Neural progenitor cell (in vitro differentiated cells): ENCODE measurements at places on chromosomes 7 and 10. TPM values are rescaled to one million over a fixed set of nuclear protein-coding genes. Genes with fewer than 3 reads are reported as not detected.

- DNase-seq, result no peak
- peaks cover 3% of the 10 kb centered on the region for H3K36me3 ChIP-seq
- H3K4me1 ChIP-seq, result peaks cover 22% of the 10 kb centered on the region
- H3K4me3 ChIP-seq, result peak overlapping the region; percentile 80
- no peaks in the 10 kb centered on the region for H3K27me3 ChIP-seq
These were observed 612 bp downstream of the HILPDA start for GRCh38 chr7:128456255-128456725.

DNA sequence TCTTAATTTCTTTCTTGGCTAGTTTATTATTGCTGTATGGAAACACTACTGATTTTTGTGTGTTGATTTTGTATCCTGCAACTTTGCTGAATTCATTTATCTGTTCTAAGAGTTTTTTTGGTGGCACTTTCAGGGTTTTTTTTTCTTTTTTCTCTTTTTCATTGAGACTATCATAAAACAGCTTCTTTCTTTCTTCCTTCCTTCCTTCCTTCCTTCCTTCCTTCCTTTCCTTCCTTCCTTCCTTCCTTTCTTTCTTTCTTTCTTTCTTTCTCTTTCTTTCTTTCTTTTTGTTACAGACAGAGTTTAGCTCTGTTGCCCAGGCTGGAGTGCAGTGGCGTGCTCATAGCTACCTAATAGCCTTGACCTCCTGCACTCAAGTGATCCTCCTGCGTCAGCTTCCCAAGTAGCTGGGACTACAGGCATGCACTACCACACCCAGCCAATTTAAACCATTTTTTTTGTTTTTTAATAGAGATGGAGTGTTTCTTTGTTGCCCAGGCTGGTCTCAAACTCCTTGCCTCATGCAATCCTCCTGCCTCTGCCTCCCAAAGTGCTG is 72.3 kb downstream of the ZNF503 start:
- no peaks in the 10 kb centered on the region for H3K4me1 ChIP-seq
- no peaks in the 10 kb centered on the region for H3K36me3 ChIP-seq
- no peaks in the 10 kb centered on the region for H3K27me3 ChIP-seq
- no peak for DNase-seq
- no peak overlapping the region for H3K4me3 ChIP-seq

C10orf62 gene
- not detected in 2 replicates for total RNA-seq

- H3K27me3 ChIP-seq, result no peaks in the 10 kb centered on the region
- H3K4me1 ChIP-seq, result peaks cover 38% of the 10 kb centered on the region
- no peaks in the 10 kb centered on the region for H3K36me3 ChIP-seq
- peak; percentile 82 for DNase-seq
These were observed at the start of gene GTF2I for GRCh38 chr7:74657692-74658177. Gene GTF2I (plus strand): TSS chr7:74657718. CDS start chr7:74689129, 31,411 bp downstream.

- no peak overlapping the region for H3K4me3 ChIP-seq
- H3K36me3 ChIP-seq, result no peaks in the 10 kb centered on the region
- no peak overlapping the region for H3K27ac ChIP-seq
These were observed 117.9 kb upstream of the MACROH2A2 start for GRCh38 chr10:69934768-69935167.

DNA sequence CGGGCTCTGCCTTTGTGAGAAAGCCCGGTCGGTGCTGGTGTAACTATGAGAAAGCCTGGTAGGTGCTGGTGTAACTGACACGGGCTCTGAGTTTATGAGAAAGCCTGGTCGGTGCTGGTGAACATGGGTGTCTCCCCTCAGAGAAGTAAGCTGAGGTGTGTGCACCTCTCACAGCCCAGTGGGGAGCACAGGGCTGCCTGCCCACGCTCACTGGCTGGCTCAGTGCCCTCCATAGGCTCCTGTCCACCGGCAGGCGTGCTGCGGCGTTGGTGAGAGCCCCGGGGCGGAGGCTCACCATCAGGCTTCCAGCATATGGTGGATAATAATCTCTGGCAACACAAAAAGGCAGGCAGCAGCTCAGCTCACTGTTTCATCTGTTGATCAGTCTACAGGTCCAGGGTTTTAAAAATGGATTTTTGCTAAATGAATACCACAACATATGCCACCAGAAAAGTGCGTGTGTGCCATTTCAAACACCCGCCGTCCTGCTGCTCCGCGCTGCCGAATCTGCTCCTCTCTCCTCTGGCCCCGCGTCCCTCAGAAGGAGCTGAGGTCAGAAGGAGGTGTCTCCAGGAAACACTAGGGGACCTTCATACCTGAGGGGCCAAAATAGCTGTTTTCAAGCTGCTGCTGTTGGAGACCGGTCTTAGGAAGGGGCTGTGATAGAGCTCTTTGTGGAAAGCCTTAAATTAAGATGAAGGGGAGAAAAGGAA is 365.7 kb downstream of the DNAJB6 start:
- DNase-seq, result no peak
- no peak overlapping the region for H3K4me3 ChIP-seq
- no peaks in the 10 kb centered on the region for H3K36me3 ChIP-seq
- H3K4me1 ChIP-seq, result peaks cover 13% of the 10 kb centered on the region
- no peak overlapping the region for H3K27ac ChIP-seq
- peaks cover 86% of the 10 kb centered on the region for H3K27me3 ChIP-seq

DNA sequence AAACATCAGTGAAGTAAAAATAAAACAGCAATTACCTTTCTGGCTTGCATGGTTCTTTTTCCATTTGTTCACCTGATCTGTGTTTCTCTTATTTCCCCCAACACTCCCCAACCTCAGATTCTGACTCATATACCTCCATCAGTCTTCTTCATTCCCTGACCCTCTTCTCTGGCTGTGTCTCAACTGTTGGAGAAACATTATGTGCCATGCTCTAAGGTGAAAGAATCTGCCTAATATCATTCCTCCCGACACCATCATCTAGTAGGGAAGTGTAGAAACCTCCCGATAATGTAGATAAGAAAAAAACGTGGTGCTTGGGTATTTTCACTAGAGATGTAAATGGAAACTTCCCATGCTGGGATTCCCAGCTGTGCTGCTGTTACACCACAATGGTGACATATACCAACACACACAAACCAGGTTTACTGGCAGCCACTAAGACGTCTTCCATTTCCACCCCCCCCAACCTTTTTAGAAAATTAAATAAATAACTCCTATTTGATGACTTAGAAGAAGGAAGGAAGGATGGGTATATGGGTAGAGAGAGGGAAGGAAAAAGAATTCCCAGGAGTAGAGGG is 63.4 kb downstream of the OSBPL3 start:
- no peak overlapping the region for H3K27ac ChIP-seq
- no peaks in the 10 kb centered on the region for H3K36me3 ChIP-seq
- H3K4me3 ChIP-seq, result no peak overlapping the region
- DNase-seq, result no peak
- peaks cover 16% of the 10 kb centered on the region for H3K4me1 ChIP-seq

TMEM176B gene
- total RNA-seq, result 0.54 and 1.1 TPM in 2 replicates

DNA sequence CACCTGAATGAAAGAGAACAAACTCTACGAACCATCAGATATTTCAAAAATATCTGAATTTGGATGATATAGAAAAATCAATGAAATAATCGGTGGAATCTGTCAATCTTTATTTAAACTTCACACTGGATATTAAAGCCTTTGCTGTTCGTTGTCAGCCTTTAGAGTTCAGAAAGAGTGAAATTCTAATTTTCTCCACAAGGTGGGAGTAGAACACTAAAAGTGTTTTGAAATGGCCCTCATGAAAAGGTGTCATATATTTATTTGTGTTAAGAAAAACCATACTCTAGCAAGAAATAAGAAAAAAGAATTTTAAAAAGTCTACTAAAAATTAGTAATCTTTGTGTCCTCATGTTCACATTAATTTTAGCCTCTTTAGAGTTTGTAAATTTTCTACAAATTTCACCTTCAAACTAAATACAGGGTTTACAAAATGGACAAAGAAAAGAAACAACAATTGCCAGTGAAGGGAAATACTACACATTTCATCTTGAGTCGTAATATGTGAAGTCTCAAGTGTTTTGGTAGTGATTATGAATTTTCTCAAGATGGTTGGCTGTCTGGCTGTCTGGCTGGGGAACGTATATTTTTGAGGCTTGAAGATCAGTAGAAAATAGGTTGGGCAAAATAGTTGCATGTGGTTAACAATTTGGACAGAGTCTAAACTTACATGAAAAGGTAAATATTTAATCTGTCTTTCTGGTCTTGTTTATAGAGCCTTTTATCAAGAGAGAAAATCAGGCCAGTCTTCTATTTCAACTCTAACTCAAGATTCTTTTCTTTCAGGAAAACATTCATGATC is 43.7 kb downstream of the DNAJB9 start:
- DNase-seq, result peak; percentile 62
- no peaks in the 10 kb centered on the region for H3K4me1 ChIP-seq
- no peak overlapping the region for H3K27ac ChIP-seq
- no peak overlapping the region for H3K4me3 ChIP-seq
- no peaks in the 10 kb centered on the region for H3K36me3 ChIP-seq

GRCh38 chr10:102653060-102653459 is 8.8 kb downstream of the TRIM8 start:
- no peaks in the 10 kb centered on the region for H3K36me3 ChIP-seq
- DNase-seq, result no peak
- peak overlapping the region; percentile 20 for H3K27ac ChIP-seq
- H3K27me3 ChIP-seq, result no peaks in the 10 kb centered on the region

SPDYE5 gene
- total RNA-seq, result not detected in 2 replicates

- peaks cover 19% of the 10 kb centered on the region for H3K27me3 ChIP-seq
- H3K27ac ChIP-seq, result no peak overlapping the region
- H3K4me3 ChIP-seq, result no peak overlapping the region
- H3K36me3 ChIP-seq, result no peaks in the 10 kb centered on the region
- no peak for DNase-seq
- H3K4me1 ChIP-seq, result peaks cover 15% of the 10 kb centered on the region
These were observed 3.4 kb downstream of the PALD1 start for GRCh38 chr10:70481831-70482530.

DNA sequence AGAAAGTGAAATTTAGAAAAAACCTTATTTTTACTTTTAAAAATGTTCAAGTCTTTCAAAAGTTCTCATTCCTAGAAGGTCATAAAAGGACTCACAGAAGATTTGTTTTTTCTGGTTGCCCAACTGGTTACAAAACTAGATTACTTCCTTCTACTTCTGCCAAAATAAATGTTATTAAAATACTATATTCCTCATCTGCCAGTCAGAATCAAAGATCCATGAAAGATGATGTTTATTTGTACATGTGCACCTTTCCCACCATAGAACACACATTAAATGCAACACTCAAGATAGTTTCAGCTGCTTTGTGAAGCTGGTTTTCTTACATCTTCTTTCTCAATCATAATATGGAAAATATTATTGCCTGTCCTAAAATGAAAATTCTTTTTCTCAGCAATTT is 465.4 kb downstream of the ETV1 start:
- no peaks in the 10 kb centered on the region for H3K27me3 ChIP-seq
- H3K4me1 ChIP-seq, result peaks cover 17% of the 10 kb centered on the region

DNA sequence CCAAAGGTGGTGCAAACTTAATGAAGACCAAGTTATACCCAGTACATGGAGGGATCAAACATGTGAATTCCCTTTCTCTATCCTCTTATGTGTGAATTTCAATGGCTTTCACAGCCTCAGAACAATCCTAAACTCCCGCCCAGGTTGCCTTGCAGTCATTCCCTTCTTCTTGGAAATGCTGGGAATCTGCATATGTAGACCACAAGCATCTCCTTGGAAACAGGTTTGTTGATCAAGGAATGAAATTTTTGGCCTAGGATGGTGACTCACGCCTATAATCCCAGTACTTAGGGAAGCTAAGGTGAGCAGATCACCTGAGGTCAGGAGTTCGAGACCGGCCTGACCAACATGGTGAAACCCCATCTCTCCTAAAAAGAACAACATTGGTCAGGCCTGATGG is 77.8 kb upstream of the ABI1 start:
- no peak overlapping the region for H3K27ac ChIP-seq
- no peaks in the 10 kb centered on the region for H3K36me3 ChIP-seq
- H3K4me1 ChIP-seq, result no peaks in the 10 kb centered on the region
- no peaks in the 10 kb centered on the region for H3K27me3 ChIP-seq
- DNase-seq, result no peak
- H3K4me3 ChIP-seq, result no peak overlapping the region

DNA sequence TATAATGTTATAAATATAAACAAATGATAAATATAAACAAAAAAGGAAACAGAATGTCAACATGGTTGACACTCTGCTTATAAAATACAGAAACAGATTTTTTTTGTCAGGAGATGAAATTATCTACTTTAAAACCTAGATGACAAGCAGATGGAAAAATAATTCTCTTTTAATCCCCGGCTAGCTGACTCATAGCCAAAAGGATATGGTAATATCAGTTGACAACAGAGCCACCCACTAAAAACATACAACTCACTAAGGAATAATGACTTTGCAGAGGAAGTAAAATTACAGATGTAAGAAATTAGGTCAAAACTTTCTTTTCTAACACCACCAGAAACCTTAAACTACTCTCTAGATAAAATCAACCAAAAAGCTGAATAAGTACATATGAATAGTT is 131.1 kb upstream of the ABCB5 start:
- DNase-seq, result no peak
- H3K36me3 ChIP-seq, result no peaks in the 10 kb centered on the region
- H3K27ac ChIP-seq, result no peak overlapping the region
- H3K4me3 ChIP-seq, result no peak overlapping the region
- no peaks in the 10 kb centered on the region for H3K27me3 ChIP-seq

DNA sequence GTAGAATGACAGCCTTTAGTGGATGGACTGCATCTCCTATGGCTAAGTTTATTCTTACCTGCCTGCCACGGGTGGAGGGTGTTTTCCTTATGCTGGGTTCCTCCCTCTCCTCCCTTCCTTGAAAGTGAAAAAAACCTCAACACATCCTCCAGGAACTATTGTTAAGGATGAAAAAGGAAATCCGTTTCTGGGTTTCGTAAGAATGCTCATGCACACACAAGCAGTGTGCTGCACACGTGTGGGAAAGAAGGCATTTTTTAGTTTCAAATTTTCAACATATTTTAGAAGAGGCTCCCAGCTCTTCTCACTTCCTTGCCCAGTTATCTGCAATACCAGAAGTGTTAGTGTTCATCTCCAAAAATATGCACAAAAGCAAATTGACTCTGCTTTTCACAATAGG is 90.6 kb downstream of the FAM171A1 start:
- H3K27me3 ChIP-seq, result no peaks in the 10 kb centered on the region
- no peak overlapping the region for H3K27ac ChIP-seq
- H3K4me3 ChIP-seq, result no peak overlapping the region
- DNase-seq, result no peak

CCDC3 gene
- total RNA-seq, result 0.87 TPM in 1 of 2 replicates, not detected in the other
